ENCODE measurements at places on chromosomes 13 and 19. TPM values are rescaled to one million over a fixed set of nuclear protein-coding genes. Genes with fewer than 3 reads are reported as not detected.

DNA sequence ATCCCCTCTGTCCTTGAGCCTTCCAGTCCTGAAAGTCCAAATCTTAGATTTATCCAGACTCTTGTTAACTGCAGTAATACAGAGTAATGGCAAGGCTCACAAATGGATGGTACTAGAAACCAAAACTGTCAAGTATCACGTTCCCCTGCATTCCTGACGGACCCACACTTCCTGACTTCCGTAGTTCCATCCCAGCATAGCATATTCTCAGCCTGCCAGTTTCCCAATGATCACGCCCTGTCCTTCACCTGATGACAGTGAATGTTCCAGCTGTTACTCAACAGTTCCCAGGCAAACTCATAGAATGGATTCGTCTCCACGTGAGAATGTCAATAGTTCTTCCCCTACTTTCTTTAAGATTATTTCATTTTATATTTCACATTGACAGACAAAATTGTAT lies 33.6 kb downstream of the SLC7A1 start:
- DNase-seq: no peak

ZNF415 gene
- total RNA-seq: 16.6 TPM

DNA sequence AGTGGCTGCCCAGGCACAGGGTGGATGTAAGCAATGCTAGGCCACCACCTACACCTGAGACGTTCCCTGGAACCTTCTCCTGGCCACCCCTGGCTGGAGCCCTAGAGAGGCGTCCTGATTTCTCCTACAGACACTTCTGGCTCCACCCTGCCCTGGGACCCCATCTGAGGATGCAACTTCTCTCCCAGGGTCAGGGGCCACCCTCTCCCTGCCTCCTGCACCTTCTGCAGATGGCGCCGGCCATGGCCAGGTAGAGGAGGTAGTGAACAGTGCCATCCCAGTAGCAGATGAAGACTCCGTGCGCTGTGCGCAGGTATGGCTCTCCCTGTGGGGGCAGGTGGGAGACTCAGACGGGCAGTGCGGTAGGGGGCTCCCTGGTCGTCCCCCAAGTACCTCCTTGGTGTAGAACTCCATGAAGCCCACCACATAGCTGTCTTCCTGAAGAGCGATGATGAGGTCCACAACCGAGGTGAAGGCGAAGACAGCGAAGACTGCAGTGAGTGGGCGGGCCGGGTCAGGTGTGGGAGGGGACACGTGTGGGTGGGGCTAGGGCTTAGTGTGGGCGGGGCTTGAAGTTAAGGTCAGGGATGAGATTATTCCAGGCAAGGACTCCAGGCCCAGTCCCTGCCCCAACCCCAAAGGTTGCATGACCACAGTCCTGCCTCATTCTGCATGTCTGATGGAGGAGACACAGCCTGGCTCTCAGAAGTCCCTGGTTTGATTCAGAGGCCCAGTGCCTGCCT lies 3.0 kb downstream of the TM6SF2 start:
- DNase-seq: no peak

DNA sequence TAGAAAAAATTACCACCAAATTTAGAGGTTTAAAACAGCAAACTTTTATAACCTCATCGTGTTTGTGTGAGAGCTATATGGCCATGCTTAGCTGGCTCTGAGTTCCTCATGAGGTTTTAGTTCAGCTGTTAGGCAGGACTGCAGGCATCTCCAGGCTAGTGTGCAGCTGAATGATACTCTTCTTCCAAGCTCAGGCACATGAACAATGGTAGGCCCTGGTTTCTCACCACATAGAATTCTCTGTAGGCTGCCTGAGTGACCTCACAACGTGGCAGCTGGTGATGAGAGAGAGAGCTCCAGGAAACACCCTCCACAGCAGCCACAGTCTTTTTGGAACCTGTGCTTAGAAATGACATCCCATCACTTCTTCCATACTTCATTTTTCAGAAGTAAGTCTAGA lies 540.6 kb upstream of the MIR17HG start:
- no peak for DNase-seq

- no peak for DNase-seq
Observed at GRCh38 chr19:32387701-32388392, 17.7 kb upstream of the DPY19L3 start.

DNA sequence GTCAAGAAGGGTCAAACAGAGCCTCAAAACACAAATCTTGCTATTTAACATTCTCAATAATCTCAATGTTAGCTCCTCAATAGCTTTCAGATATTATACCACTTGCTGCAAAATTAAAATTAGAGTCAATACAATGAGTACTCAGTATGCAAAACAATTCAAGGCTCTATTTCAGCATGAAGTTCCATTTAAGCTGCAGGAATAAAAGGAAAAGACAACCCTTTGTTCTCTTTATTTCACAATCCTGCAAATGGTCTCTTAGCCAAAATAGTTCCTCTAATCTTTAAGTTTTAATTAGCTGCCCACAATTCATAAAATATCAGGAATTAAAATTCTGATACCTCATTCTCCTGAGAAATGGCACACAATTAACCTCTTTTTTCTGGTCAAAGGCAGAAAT lies 40.5 kb upstream of the DCT start:
- no peak for DNase-seq

DNA sequence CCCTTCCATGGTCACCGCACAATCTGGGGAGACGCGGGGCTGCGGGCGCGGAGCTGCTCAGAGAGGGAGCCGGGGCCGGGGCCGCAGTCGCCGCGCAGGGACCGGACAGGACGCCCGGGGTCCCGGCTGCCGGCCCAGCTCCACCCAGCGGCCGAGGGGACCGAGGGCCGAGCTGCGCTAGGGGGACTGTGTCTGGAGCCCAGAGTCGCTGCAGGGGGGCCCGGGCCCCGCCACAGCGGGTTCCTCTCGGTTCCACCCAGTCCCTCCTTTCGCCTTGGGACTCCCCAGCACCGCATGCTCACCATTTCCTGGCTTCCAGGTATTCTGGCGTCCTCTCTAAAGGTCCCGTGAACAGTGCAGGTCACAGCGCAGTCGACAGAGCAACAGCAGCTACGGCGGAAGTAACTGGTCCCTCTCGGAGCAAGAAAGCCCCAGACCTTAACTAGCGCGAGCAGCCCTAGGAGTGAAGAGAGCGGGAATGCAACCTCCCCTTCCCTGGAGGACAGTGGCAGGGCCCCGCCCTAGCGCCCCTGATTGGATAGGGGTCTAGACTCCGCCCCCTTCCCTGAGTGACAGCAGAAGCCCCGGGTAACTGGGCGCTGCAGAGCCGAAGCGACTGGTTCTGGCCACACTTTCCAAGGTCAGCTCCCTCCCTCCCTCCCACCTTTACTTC lies at the start of gene ZNF878:
Gene ZNF878, minus strand, starts transcription at position 465 of the 673 bp plus-strand sequence. Its CDS starts 160 bp downstream, at position 305.
- DNase-seq: peak; percentile 97
